ENCODE measurements at places on chromosomes 2 and 18.

- no peak for DNase-seq
Observed at GRCh38 chr2:42585779-42586178, 17.3 kb downstream of the MTA3 start.

DNA sequence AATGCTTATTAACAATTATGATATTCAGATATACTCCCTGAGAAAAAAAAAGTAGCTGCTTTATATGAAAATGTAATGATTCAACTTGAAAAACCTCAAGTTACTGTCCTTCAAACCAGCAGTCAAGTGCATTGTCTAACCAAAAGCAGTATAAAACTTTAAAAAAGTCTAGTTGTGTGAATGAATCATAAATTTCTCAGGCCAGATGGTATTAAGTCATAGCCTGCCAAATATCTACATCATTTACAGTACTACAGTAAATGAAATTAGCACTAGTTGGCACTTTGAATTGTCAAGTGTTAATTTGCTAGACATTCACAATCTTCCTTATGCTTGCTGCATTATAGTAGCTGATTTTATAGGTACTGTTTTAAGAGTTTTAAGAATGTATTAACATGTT is 85.9 kb downstream of the CBLN2 start:
- DNase-seq = no peak

DNA sequence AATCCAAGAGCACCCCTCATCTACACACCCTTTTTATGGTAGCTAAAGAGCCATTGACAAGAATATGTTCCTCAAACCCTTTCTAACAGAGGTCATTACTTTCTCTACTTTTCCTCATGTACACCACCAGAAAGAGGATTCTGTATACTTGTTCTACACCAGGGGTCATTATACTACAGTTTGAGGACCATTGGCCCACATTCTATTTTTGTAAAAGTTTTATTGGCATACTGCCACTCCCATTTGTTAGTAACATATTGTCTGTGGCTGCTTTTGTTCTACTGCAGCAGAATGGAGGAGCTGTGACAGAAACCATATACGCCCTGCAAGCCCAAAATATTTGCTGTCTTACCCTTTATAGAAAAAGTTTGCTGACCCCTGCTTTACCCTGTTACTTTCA is 14.3 kb downstream of the HTR2B start:
- DNase-seq = no peak

GRCh38 chr2:220748875-220749479 is 823.1 kb downstream of the EPHA4 start:
- no peak for DNase-seq

DNA sequence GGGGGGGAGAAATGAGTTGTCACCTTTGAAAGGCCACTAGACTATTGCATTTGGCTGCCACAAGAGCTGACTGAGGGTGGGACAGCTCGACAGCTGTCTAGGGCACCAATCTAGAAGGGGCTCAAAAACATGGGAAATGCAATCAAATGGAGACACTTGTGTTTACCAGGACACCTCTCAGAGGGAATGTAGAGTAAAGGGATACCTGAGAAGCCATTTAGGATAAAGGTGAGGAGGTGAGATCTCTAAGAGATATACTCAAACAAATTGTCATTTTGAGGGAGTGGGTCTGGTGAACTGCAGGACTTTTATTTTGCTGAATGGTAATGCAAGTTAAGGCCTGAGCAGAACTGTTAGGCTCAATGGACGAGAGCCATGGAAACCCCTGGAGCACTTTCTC is 159.8 kb downstream of the DDX1 start:
- DNase-seq = no peak

DNA sequence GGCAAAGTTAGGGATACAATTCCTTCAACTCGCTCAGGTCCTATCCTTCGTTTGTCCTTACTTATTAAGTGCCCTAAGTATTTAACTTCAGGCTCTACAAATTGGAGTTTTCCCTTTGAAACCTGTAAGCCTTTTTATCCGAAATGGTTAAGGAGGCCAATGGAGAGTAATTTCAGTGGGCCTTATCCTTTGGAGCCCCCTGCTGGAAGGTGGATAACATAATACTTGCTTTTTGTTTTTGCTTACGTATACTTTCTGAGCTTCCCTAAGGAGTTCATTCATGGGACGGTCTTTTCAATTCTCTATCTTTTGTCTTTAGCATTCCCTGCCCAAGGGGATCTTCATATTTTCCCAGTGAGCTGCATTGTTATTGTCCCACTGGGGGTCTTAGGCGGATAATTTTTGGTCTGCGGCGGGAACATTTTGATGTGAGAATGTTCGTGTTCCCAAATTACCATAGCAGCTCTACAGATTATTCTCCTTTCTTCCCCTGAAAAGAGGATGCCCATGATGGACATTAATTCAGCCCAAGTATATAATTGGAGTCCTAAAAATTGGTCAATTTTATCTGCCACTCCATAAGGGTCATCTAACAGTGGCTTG is 34.4 kb upstream of the TRAPPC8 start:
- no peak for DNase-seq

DNA sequence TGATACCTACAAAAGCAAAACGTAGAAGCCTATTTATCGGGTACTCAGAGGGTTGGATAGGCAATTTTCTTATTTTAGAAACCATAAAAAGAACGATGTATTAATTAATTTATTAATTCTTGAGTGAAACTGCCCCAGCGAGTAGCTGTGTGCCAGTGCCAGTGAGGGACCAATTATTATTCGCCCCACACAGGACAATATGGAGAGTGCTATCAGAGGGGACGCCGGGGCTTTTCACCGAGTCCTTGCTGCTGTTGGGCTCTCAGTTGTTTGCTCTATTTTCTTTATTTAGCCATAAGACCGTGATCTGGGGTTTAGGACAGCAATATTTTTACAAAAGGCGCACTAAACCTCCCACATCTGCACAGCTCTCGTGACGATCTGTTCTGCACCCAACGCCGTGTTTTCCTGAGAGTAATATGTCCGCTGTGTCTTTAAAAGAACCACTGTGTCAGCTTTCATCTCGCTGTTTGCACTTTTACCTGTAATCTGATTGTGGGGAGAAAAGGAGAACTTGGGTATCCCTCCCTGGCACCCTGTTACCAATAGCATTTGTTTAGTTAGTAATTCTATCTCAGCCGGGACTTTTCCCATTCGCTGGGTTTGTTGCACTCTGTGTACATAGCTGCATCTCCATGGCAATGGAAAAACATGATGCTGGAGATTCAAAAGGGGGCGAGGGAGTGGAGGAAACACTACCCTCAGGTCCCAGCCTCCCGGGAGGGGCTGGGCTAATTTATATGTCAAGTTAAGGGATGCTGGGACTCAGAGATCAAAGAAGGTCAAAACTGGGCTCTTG is 30.1 kb upstream of the ZNF516 start:
- no peak for DNase-seq

GRCh38 chr2:62152000-62152399 is 43.9 kb upstream of the B3GNT2 start:
- DNase-seq = no peak

DNA sequence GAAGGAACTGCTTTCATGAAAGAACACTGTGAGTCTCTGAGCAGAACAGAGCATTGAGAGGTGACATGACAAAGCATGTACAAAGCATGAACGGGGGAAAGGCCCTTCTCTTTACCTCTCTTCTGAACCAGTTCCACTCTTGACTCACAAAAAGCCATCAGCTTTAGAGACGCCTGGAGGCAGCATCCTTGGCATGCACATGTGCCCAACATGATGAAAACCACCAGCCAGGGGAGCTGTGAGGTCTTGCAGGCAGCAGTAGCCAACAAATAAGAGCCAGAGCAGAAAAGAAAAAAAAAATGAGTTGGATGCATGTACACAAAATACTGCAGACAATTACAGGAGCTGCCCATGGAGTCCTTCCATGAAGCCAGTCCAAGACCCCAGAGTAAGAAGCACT is 95.5 kb upstream of the AGAP1 start:
- no peak for DNase-seq

GRCh38 chr2:178927173-178927572 is 120.0 kb upstream of the TTN start:
- no peak for DNase-seq

DNA sequence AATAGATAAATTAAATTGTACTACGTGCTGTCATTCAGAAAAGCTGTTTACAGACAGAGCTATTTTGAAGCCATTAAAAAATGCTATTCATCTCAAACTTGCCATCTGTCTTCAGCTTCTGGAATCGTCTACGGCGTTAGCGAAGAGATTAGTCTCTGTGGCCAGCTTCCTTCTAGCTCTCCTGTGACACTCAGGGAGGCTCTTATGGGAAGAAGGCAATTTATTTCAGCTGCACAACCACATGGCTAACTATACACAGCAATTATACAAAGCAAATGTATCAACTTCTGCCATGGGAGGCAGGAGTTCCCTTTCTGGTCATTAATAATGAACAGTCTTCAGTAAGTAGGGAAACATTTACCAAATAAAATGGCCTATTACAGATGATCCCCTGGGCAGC is 6.3 kb downstream of the CTAGE1 start:
- DNase-seq = no peak

- DNase-seq = no peak
Observed at GRCh38 chr18:51603551-51603950, 406.1 kb upstream of the MEX3C start.

DNA sequence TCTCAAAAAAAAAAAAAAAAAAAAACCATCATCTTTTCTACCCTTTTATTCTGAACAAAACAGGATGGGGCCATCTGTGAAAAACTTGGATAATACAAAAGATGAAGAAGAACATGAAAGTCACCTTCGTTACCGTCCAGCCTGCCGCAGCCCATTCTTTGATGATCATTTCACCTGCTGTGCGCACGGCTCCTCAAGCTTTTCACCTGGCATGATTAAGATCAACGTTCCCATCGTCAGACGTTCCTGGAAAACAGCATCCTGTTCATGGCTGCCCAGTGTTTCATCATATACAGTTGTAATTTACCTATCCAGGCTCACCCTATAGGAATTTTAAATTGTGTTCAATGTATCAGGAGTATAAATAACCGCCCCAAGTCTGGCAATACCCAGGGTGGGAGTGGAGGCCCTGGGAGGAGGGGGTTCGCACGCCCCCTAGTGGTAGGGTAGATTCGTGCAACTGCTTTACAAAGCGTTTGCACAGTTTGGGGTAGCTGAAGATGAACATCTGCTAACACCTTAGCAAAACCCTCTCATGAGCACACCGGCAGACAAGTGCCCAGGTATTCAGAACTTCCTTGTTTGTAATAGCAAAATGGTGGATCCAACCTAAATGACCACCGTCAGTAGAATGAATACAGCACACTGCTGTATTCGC is 49.0 kb upstream of the GLI2 start:
- DNase-seq = no peak

- DNase-seq = no peak
Observed at GRCh38 chr2:9107168-9108025, 99.2 kb upstream of the ASAP2 start.

- DNase-seq = no peak
Observed at GRCh38 chr2:216059233-216059834, 22.3 kb downstream of the PECR start.

DNA sequence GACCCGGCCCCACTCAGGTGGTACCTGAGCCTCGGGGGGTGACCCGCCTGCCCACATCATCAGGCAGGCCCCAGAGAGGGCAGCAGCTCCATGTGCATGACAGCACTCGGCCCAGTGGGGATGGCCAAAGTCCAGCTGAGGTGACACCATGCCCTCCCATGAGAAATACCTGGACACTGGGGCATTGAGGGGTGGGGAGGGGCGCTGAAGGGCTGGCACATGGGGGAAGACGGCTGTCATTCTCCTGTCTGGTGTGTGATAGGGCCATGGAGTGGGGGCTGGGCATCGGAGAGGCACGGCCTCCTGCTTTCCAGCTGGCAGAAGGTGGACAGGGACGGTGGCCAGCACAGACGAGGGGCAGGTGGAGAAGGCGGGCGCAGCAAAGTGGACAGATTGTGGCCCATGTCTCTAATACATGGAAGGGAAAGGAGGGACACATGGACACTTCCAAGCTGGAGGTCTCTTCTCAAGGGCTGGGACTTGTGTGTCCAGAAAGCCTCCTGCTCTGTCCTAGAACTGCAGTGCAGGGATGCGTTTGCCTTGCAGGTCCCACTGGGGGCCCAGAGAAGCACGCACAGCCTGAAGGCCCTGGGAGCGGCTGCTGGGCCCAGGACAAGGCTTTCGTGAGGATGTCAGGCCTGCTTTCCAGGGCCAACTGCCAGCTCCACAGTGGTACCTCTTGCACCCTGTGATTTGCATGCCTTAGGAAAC is 302.2 kb downstream of the NDUFA10 start:
- no peak for DNase-seq

DNA sequence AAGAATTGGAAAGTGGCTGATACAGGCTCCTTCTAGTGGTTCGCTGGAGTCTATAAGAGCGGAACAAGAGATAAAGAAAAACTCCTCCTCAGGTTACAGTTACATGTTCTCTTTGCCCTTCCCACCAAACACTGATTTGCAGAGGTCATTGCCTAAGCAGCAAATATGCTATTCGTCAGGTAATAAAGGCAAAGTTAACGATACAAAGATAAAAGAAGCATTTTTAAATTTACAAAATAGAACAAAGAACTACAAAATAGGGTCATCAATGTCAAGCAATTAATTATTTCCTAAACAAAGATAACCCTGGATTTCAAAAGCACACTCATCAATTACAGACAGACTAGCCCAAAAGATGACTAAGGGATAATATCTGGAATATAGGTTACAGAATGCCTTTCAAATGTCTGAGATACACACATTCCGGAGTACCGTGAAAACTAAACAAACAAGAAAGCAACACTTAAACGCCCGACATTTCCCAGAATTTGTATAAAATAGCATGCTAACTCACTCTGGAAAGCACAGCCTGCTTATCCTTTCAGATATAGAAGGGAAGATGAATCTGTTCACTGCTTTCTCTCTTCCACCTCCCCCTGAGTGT is 186.4 kb downstream of the MREG start:
- no peak for DNase-seq

DNA sequence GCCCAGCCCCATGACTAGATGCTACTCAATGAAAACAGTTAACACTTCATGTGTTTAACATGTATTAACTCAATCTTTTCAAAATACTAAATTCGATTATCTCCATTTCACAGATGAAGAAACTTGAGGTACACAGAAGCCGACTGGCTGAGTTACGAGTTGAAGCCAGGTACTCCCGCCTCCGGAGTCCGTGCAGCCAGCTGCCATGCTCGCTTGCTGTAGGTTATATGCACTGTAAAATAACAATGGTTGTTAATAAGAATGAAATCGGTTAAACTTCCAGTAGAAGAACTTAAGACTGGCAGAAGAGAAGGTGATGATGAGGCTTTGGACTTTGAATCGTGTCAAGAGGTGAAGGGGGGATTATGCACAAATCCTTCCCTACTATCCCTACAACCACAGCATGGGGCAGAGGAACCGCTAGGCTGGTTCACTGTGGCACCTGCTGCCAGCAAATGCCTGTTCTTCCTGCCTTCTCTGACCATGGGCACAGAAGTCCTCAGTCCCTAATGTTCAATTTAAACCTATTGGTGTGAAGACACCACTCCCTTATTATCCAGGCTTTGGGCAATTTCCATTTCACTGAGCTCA is 25.4 kb downstream of the COX7A2L start:
- no peak for DNase-seq

- no peak for DNase-seq
Observed at GRCh38 chr2:56175779-56176178, 8.0 kb upstream of the CCDC85A start.

GRCh38 chr2:237128026-237128703 is 42.5 kb downstream of the COPS8 start:
- no peak for DNase-seq

- no peak for DNase-seq
Observed at GRCh38 chr18:49170145-49170544, 219.4 kb upstream of the SMAD7 start.

Data from activated naive CD4-positive, alpha-beta T cell (primary cell).